ENCODE measurements at places on chromosomes 1 and 21. TPM values are rescaled to one million over a fixed set of nuclear protein-coding genes. Genes with fewer than 3 reads are reported as not detected.
A peak's percentile ranks its signal among the peaks of the same experiment; 100 is the strongest.

TMEM79 gene
- total RNA-seq: 2.0 TPM

MATN1 gene
- total RNA-seq: not detected

ST6GALNAC3 gene
- total RNA-seq: 4.6 TPM

SLC6A9 gene
- total RNA-seq: 3.1 TPM

DNA sequence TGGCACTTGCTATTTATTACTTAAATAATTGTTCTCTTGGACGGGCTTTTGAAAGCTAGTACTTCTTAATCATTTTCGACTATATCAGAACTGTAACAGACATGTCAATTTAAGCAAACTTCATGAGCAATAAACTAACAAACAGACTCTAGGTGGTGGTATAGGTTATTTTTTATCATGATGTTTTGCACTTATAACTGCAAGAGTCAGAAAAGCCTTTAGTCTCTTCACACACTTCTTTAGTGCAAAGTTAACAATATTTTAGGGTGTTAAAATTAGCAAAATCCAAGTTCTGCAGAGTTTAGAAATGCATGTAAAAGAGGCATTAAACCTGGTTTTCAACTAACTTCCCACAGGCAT lies 2.2 kb downstream of the NRIP1 start:
- no peak for DNase-seq

DNA sequence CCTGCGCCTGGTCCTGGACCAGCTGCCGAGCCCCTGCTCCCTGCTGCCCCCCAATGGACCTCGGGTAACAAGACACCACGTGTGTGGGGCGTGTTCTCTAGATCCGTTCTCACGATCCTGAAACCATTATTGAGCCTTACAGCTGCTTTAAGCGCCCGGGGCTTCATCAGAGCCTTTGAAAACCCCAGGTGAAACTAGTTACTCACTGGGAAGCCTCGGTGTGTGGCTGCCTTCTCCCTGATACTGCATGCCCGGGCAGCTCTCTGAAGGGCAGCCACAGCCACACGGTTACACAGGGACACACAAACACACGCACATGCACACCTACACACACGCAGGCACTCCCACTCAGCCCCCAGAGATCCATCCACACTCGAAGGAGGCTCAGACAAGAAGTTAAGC lies 5.3 kb downstream of the HES2 start:
- no peak for DNase-seq

GRCh38 chr1:159341736-159342135 lies 39.6 kb downstream of the FCER1A start:
- no peak for DNase-seq

DNA sequence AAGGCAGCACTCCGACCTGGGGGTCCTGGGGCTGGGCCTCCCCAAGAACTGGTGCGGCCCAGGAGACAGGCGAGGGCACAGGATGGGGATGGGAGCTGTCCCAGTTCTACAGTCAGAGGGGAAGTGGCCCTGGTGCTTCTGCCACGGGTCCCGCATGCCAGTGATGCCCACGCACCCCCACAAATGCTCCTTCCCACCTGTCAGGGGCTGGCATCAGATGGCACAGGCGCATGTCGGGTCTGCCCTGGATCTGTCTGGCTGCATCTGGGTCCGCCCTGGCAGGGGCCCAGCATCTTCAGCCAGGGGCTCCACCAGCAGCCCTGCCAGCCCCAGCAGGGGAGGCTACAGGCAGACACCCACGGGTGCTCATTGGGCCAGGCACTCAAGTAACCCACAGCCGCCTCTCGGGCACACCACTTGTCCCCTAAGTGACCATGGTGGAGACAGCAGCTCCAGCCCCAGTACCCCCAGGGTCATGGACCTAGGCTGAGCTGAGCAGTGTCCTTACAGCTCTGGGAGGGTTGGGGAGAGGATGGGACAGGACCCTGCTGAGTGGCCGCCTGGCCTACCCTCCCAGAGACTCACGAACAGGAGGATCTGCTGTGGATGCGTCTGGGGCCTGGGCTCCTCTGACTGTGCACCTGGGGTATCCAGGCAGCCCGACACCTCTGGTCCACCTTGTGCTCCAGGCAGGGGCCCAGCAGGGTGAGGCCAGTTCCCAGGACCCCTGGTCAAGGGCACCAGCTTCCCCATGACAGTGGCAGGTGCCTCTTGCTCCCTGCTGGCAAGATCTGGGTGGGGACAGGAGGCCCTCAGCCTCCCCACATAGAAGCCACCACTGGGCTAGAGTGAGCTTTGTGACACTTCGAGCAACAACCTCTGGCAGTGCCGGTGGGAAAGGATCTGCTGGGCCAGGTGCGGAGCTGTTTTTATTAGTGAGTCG lies 5.4 kb downstream of the SMIM1 start:
- peak; percentile 13 for DNase-seq

- no peak for DNase-seq
Observed at GRCh38 chr1:190491404-190491803, 13.7 kb upstream of the BRINP3 start.

DNA sequence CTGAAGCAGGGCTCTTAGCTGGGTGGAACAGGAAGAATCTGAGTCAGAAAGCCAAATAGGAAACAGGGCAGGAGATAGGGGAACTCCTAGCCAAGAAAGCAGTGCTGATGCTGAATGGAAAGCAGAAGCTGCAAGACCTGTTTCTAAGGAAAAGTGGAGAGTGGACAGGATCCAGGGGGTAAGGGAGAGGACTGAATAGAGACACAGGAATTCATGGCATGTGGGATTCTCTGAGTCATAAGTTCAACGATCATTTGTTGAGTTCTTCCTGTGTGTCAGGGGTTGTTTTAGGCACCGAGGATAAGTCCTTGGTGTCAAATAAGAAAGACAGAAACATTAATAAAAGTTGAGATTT lies 153.8 kb upstream of the FGGY start:
- DNase-seq: no peak

DNA sequence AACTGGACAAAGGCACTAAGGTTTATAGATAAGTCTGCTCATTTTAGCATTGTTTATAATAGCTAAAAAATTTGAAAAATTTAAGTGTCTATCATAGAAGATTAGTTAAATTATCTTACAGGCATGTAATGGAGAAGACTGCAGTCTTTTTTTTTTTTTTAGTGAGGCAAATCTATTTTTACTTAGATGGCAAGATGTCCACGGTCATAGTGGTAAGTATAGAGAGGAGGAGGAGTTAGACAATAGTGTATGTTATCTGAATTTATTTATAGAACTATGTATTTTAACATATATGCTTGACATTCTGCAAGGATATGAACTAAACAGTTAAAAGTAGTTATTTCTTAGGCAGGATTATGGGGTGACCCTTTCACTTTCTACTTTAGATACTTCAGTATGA lies 149.0 kb downstream of the SYT2 start:
- DNase-seq: no peak

DNA sequence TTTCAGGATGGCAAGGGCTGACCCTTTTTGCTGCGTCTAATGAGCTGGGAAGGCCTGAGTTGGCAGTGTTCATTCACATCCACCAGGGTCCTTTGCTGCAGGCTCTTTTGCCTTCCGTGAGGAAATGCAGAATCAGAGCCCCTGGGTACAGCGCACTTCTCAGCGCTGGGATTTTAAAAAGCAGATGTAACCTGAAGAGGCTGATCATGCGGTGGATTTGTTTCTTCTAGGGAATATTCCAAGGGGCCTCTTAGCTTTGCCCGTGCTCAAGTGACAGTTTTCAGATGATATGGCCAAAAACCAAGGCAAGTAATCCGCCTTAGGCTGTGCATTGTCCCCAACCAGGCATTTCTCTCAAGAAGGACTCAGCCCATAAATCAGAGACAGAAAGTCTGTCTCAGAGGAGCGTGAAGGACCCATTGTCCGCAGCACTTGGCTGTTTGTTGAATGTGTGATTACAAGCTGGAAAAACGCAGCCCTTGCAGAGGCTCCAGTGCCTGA lies 237.6 kb downstream of the PTPRC start:
- no peak for DNase-seq

DNA sequence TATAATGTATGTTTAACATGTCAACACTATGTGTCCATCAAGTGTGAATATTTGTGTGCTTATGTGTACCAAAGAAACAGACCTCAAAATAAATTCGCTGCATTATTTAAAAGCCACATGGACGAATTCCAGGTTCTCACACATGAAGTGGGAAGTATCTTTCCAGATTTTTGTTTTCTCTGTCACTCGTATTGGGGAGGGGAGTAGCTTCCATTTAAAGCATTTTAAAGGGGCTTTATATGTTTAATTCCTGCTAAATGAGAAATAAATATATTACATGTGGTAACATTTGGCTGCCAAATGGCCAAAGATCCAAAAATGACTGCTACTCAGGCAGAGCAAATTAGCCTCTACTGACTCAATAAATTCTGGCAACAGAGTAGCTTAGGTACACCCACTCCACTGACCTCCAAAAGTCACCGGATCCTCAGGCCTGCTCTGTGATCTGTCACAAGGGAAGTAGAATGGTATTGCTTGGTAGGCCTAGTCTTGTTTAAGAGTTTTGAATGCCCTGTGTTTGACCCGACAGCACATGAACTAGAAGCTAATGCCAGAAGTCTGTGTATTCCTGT lies 178.1 kb downstream of the ZP4 start:
- DNase-seq: no peak

GRCh38 chr1:180975551-180975950 lies 47.1 kb downstream of the STX6 start:
- DNase-seq: no peak

- no peak for DNase-seq
Observed at GRCh38 chr1:83889707-83890106, 109.2 kb downstream of the TTLL7 start.

- DNase-seq: no peak
Observed at GRCh38 chr1:205309741-205310140, 11.8 kb downstream of the NUAK2 start.

DNA sequence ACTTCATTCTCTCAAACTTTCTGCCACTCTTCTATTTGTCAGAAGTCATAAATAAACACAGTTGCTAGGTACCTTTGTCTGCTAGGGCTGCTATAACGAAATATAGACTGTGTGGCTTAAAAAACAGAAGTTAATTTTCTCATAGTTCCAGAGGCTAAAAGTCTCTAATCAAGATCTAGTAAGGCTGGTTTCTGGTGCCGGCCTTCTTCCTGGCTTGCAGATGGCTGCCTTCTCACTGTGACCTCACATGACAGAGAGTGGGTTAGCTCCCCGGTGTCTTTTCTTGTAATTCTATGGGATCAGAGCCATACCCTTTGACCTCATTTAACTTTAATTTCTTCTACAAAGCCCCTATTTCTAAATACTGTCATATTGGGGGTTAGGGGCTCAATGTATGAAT lies 5.9 kb downstream of the PDC start:
- DNase-seq: no peak

- no peak for DNase-seq
Observed at GRCh38 chr1:60924964-60925798, 157.2 kb upstream of the NFIA start.
